Choroid plexus epithelial cell (primary cell): ENCODE measurements at places on chromosomes 1 and 21.
A peak's percentile ranks its signal among the peaks of the same experiment; 100 is the strongest.

DNA sequence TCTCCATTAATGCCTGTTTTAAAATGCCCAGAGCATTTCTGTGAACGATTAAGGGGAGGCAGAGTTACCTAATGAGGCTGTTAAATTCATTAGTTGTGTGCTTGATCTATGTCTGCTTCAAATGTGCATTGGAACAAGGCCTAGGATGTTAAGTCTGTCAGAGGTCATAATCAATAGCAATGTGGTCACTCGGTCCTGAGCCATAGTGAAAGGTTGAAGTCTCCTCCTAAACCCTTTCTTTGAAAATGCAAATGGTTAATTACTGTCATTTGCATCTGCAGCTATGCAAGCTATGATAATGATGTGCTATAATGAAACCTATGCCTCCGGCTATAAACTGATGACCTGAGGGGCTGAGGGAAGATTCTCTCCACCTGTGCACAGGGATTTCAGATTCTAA lies 114.2 kb upstream of the NR5A2 start:
- no peak for DNase-seq

GRCh38 chr1:27147842-27148518 lies 6.9 kb downstream of the SLC9A1 start:
- no peak for DNase-seq

GRCh38 chr1:85849660-85850059 lies 141.4 kb upstream of the ZNHIT6 start:
- DNase-seq: peak; percentile 18

GRCh38 chr1:41158147-41158875 lies 83.8 kb downstream of the SCMH1 start:
- peak; percentile 35 for DNase-seq

DNA sequence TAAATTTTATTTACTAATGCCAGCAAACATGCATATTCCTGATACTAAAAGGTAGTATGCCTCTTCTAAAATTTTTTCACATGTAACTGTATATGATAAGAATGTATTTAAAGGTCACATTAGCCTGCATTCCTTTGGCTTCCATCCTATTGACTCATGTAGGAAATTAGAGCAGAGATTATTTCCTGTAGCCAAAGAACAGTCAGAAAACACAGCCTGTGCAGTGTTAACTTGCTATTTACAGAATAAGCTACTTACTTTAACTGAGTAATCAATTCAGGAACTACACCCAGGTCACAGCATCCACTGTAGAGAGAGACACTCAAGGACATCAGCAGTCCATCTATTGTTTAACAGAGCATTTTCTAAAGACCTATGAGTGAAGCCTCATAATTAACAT lies 154.5 kb upstream of the ADGRL4 start:
- DNase-seq: peak; percentile 79

DNA sequence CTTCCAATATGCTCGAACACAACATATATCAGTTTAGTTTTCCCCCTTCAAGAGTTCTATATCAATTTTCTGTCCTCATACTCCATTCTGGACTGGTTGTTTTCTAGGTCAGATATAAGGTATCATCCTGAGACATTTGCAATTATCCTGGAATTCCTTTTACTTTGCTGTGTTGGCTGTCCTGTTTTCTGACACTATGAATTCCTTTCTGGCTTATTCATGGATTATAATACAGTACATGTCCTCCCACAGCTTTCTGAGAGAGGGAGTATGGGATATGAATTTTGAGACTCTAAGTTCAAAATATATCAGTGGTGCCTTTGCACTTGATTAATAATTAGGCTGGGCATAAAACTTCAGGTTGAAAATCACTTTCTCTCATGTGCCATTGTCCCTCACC lies 11.9 kb downstream of the PHTF1 start:
- DNase-seq: peak; percentile 44

GRCh38 chr1:119160866-119161265 lies 20.4 kb upstream of the WARS2 start:
- peak; percentile 91 for DNase-seq

GRCh38 chr1:63198871-63199394 lies 123.4 kb upstream of the FOXD3 start:
- no peak for DNase-seq
